ENCODE measurements at places on chromosomes 5 and 9. TPM values are rescaled to one million over a fixed set of nuclear protein-coding genes. Genes with fewer than 3 reads are reported as not detected.
A peak's percentile ranks its signal among the peaks of the same experiment; 100 is the strongest.

- no peak for DNase-seq
- H3K4me3 ChIP-seq = no peak overlapping the region
- peaks cover 55% of the 10 kb centered on the region for H3K27me3 ChIP-seq
- no peaks in the 10 kb centered on the region for H3K4me1 ChIP-seq
Measured at GRCh38 chr9:1018121-1018520, 32.0 kb upstream of the DMRT2 start.

DNA sequence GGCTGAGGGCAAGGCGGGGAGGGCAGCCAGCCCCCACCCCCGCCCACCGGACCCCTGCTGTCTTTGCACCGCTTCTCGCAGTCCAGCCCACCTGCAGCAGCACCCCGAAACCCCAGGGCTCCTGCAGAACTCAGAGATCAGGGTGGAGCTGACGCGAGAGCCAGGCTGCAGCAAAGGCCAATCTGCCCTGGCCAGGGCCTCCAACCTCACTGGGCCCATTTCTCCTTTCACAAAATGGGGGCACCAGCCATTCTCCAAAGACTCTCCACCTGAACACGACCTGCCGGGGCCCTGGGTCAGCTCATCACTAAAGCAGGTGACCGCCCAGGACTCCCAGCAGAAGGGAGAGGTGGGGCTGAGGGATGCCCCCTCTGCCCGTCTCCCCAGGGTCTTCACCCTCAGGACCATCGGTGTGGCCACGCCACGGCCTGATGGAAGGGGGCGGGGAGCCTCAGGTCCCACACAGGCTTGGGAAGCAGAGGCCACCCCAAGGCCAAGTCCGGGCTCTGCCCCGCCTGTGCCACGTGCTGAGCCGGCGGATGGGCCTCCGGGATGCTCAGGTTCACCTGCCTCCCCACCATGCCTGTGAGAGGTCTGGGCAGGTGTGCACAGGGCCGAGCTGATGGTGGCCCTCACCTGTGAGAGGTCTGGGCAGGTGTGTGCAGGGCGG lies 13.1 kb downstream of the NACC2 start:
- no peaks in the 10 kb centered on the region for H3K27me3 ChIP-seq
- DNase-seq = no peak
- H3K4me3 ChIP-seq = no peak overlapping the region
- peaks cover 7% of the 10 kb centered on the region for H3K36me3 ChIP-seq

DNA sequence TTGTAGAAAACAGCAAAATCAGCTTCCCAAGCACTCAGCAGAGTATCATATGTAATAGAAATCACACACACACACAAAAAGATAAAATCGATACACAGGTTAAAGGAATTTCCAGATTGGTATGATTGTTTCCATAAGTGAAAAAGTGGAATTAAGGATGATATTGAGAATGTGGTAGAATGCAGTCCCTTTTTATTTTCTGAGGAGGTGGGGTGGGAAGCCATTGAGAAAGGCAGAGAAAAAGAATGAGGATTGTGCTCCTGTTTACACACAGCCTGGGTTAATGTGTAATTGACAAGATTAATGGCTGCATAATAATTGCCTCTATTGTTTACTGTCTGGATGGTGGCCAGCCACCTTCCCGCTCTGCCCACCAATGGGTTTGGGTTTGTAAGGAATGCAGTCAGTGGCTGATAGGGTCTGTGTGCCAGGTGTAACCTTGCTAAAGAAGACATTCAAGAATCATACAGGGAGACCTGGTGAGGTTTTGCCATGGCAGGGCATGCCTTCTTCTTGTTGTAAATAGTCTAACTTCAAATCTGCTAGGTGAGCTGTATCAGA lies 177.2 kb upstream of the MAP3K1 start:
- no peak for DNase-seq
- no peak overlapping the region for H3K27ac ChIP-seq
- no peak overlapping the region for H3K4me3 ChIP-seq
- no peaks in the 10 kb centered on the region for H3K27me3 ChIP-seq

GRCh38 chr9:107467416-107467815 lies 22.2 kb downstream of the KLF4 start:
- no peak for DNase-seq
- no peaks in the 10 kb centered on the region for H3K36me3 ChIP-seq
- H3K27me3 ChIP-seq = no peaks in the 10 kb centered on the region

DNA sequence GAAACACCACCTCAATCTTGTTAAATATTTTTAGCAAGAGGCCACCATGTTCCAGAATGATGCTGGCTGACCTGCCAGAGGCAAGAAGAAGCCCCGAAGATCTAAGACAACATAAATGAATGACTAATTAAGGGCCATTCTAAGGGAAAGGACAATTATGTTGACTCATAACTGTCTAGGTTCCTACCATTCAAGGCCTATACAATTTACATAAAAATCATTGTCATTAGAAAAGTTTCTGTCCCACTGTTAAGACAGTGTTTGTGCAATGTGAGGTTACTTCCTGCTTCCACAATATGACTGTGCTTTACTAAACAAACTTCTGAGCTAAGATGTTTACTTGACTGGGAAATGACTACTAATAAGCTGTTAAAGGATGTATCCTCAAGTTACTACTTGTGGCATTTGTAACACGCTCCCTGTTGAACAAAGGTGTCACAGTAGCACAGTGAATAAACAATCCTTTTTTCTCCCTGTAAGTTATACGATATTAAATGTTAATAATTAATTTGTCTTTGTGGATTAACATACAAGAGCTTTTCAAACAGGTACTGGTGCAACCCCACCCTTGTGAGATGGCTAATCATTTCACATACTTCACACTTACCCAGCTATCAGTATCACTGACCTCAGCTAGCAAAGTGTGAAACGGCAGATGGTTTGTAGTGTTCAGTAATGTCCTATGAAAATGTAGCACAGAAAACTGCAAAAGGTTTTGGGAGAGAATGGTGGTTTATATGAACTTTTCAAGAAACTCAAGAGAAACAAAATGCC lies 195.8 kb downstream of the EFNA5 start:
- H3K36me3 ChIP-seq = no peaks in the 10 kb centered on the region
- DNase-seq = no peak
- no peak overlapping the region for H3K4me3 ChIP-seq
- H3K27me3 ChIP-seq = no peaks in the 10 kb centered on the region
- H3K4me1 ChIP-seq = peaks cover 18% of the 10 kb centered on the region
- peak overlapping the region; percentile 30 for H3K27ac ChIP-seq

DNA sequence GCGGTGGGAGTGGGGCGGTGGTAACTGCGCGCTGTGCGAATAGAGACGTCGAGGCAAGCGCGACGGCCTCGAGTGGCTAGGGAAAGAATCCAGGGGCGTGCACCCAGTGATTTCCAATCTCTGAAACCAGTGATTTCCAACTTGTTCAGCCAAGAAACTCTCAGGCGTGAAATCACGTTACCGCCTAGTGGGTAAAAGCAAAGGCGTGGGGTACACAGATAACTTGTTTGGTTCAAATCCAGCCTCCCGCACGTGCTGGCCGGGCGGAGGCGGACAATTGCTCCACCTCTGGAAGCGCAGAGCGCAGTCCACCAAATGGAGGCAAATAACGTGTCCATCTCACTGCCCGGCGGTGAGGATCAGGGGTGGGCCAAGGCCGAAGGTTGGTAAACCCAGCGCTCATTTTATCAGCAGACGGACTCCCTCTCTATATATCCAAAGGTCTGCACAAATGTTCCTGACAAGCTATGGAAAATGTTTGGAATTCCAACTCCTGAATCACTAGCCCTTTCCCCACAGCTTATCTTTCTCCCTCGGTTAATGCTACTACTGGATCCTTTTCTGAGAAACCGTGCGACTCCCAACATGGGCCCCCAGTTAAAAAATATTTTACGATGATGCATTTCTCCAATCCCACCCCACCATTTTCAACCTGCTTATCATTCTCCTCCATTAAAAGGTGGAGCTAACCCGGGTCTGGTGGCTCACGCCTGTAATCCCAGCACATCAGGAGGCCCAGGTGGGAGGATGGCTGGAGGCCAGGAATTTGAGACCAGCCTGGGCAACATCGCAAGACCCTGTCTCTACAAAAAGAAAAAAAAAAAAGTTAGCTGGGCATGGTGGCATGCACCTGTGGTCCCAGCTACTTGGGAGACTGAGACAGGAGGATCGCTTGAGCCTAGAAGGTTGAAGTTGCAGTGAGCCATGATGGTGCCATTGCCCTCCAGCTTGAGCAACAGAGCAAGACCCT lies 950 bp upstream of the FNBP1 start:
- H3K27ac ChIP-seq = peak overlapping the region; percentile 92
- no peaks in the 10 kb centered on the region for H3K36me3 ChIP-seq
- DNase-seq = peak; percentile 48
- H3K4me3 ChIP-seq = peak overlapping the region; percentile 84
- no peaks in the 10 kb centered on the region for H3K27me3 ChIP-seq
- peaks cover 39% of the 10 kb centered on the region for H3K4me1 ChIP-seq

- no peak overlapping the region for H3K4me3 ChIP-seq
- no peaks in the 10 kb centered on the region for H3K4me1 ChIP-seq
- no peak overlapping the region for H3K27ac ChIP-seq
- DNase-seq = no peak
Measured at GRCh38 chr9:120740132-120740531, 25.9 kb upstream of the MEGF9 start.

DNA sequence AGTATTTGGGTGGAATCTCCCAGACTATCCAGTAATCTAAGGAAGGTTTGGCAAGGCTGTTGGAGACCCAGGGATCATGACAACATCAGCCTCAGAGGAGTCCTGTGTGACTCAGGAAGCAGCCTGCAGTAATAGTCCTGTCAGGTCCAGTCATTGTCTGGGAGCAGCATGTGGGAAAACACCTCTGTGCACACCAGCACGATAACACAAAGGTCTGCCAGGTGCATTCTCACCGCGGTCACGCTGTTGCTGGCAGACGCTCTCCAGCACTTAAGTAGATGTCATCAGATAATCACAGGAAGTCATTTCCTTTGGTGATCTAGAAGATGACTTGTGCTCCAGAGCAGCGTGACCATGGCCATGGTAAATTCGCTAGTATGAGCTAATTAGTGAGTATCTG lies 99.2 kb upstream of the IQGAP2 start:
- H3K36me3 ChIP-seq = no peaks in the 10 kb centered on the region
- DNase-seq = no peak
- no peak overlapping the region for H3K4me3 ChIP-seq
- no peaks in the 10 kb centered on the region for H3K27me3 ChIP-seq
- H3K4me1 ChIP-seq = no peaks in the 10 kb centered on the region
- H3K27ac ChIP-seq = no peak overlapping the region

GRCh38 chr5:4698596-4698995 lies 441.5 kb upstream of the ADAMTS16 start:
- H3K4me1 ChIP-seq = peaks cover 5% of the 10 kb centered on the region
- DNase-seq = no peak
- no peak overlapping the region for H3K4me3 ChIP-seq
- no peaks in the 10 kb centered on the region for H3K36me3 ChIP-seq
- H3K27ac ChIP-seq = no peak overlapping the region

DNA sequence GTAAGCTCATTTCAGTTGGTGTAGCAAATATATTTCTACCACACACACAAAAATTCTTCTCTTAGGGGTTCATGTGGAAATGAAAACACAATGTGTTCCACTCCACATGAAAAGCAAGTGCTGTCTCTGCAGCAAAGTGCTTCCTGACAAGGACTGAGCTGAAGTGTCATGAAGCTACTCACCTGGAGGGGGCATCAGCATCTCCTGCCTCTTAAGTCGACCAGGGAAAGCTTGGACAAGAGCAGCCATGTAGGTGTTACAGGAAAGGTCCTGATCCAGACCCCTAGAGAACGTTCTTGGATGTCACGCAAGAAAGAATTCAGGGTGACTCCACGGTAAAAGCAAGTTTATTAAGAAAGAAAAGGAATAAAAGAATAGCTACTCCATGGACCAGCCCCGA lies 62.8 kb downstream of the SV2C start:
- no peaks in the 10 kb centered on the region for H3K4me1 ChIP-seq
- H3K4me3 ChIP-seq = no peak overlapping the region
- H3K27me3 ChIP-seq = no peaks in the 10 kb centered on the region
- DNase-seq = no peak
- H3K27ac ChIP-seq = no peak overlapping the region

GRCh38 chr9:21381448-21382339 lies 3.5 kb downstream of the IFNA2 start:
- H3K27me3 ChIP-seq = peaks cover 80% of the 10 kb centered on the region
- no peaks in the 10 kb centered on the region for H3K36me3 ChIP-seq
- DNase-seq = no peak
- no peaks in the 10 kb centered on the region for H3K4me1 ChIP-seq
- no peak overlapping the region for H3K27ac ChIP-seq

DNA sequence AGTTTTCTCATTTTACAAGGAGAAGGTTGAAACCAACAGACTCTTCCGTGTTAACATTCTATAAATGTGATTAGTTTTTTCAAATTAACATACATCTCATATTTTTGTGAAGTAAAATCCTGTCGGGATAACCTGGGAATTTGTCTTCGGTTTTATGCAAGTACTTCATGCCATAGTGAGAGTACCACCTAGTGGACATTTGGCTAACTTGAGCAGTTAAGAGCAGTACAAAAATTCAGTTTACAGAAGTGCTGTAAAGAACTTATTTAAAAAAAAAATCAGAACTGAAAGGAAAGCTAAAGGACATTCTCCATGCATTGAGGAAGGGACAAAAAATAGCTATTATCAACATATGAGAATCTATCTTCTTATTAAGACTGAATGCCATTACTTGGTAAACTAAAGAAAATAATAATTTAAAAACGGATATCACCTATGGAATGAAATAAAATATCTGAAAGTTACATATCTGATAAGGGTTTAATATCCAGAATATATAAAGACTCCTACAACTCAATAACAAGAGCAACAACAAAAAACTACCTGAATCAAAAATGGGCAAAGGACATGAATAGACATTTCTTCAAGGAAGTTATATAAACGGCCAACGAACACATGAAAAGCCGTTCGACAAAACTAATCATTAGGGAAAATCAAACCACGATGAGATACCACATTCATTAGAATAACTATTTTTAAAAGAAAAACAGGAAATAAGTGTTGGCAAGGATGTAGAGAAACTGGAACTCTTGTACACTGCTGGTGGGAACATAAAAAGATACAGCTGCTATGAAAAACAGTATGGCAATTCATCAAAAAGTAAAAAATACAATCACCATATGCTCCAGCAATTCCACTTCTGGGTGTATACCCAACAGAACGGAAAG lies 117.0 kb upstream of the GNA14 start:
- DNase-seq = no peak
- H3K27me3 ChIP-seq = no peaks in the 10 kb centered on the region
- no peaks in the 10 kb centered on the region for H3K36me3 ChIP-seq

DNA sequence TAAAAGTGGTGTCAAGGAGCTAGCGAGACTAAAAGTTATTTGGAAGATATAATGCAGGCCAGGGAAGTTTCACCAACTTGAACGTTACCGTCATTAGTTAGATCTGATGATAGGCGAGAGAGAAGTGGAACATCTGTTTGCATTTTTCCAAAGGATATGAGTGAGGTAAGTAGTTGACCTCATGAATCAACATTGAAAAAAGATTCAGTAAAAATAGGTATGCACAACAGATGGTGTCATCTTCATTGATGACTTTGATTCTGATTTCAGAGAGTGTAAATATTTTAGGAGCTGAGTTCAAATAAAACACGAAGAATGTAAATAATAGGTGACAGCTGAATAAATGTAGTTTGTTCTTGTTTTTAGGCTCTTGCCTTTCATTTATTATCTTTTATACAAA lies 998.9 kb upstream of the CDH6 start:
- H3K36me3 ChIP-seq = no peaks in the 10 kb centered on the region
- no peak overlapping the region for H3K4me3 ChIP-seq
- H3K27ac ChIP-seq = no peak overlapping the region

TNFSF15 gene
- total RNA-seq = not detected

LMX1B gene
- 0.97 TPM for total RNA-seq

SCGB3A2 gene
- not detected for total RNA-seq

DPYSL3 gene
- 20.1 TPM for total RNA-seq

MRPL36 gene
- 43.4 TPM for total RNA-seq

HBEGF gene
- 35.2 TPM for total RNA-seq

PCDHGC3 gene
- 17.9 TPM for total RNA-seq

All from heart right ventricle (tissue), 16 donors.